ENCODE measurements at places on chromosomes 16 and 17. TPM values are rescaled to one million over a fixed set of nuclear protein-coding genes. Genes with fewer than 3 reads are reported as not detected.

REXO5 gene
- total RNA-seq: 9.5 TPM

B3GNT9 gene
- 1.9 TPM for total RNA-seq

RHBDF2 gene
- total RNA-seq: 119 TPM

TP53TG3B gene
- total RNA-seq: not detected

CCL7 gene
- not detected for total RNA-seq

KRT25 gene
- total RNA-seq: not detected

PIRT gene
- total RNA-seq: not detected

HELZ gene
- total RNA-seq: 98.6 TPM

MT1A gene
- 0.89 TPM for total RNA-seq

DNA sequence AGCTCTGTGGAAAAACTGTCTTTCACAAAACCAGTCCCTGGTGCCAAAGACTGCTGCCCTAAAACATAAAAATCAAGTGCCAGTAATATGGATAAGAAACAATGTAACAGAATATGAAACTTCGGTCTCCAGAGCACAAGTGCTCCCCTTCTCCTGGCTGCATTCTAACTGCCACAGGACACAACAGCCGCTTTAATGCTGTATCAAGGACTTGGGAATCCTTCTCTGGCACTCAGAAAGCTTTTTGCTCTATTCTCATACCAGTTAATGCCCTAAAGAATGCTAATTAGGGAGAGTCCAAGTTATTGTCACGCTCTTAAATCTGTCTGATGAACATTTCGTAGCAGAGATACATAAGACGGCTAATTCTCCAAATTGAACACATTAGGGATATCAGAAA, 90.9 kb downstream of the PARN start:
- no peak for DNase-seq
- no peaks in the 10 kb centered on the region for H3K4me1 ChIP-seq
- no peak overlapping the region for H3K27ac ChIP-seq
- peaks cover 12% of the 10 kb centered on the region for H3K36me3 ChIP-seq

GRCh38 chr17:5182597-5183409, 8.9 kb downstream of the ZNF594 start:
- no peak overlapping the region for H3K27ac ChIP-seq
- H3K36me3 ChIP-seq: peaks cover 15% of the 10 kb centered on the region
- no peak for DNase-seq
- H3K4me1 ChIP-seq: no peaks in the 10 kb centered on the region

- no peak overlapping the region for H3K27ac ChIP-seq
- H3K36me3 ChIP-seq: peaks cover 36% of the 10 kb centered on the region
- no peak overlapping the region for H3K4me3 ChIP-seq
- no peaks in the 10 kb centered on the region for H3K4me1 ChIP-seq
These were observed 71.2 kb downstream of the RNF213 start for GRCh38 chr17:80331820-80332219.

- no peak for DNase-seq
- H3K36me3 ChIP-seq: peaks cover 12% of the 10 kb centered on the region
- no peaks in the 10 kb centered on the region for H3K4me1 ChIP-seq
- H3K27me3 ChIP-seq: no peaks in the 10 kb centered on the region
These were observed 36.4 kb downstream of the SEC14L1 start for GRCh38 chr17:77177002-77177741.

- peaks cover 69% of the 10 kb centered on the region for H3K4me1 ChIP-seq
- H3K4me3 ChIP-seq: no peak overlapping the region
- H3K27ac ChIP-seq: peak overlapping the region; percentile 85
- no peaks in the 10 kb centered on the region for H3K27me3 ChIP-seq
- no peak for DNase-seq
These were observed 6.1 kb upstream of the SLFN5 start for GRCh38 chr17:35236821-35237220.

DNA sequence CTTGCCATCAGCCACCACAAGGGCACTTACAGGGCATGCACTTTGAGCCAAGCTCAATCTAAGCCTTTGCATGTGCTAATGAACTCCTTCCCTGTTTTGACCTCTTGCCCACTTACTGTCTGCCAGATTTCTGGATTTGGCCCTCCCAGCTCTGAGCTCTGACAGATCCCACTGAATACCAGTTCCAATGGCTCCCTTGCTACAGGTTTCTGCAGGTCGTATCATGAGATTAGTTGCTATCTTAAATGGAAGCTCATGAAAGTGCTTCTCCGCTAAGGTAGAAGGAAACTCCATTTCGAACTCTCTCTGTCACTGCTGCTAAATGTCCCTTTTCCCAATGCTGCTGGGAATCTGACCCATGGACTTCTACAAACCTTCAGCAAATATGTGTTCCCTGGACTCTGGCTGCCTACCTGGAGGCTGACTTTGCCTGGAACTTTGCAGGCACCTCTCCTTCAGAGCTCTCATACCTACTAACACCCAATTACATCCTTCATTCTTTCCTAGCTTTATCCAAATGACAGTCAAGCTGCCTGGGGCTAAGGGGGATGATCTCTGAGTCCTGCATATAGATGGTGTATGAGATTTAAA, 23.5 kb upstream of the TOB1 start:
- H3K27me3 ChIP-seq: no peaks in the 10 kb centered on the region
- H3K36me3 ChIP-seq: no peaks in the 10 kb centered on the region
- H3K4me3 ChIP-seq: no peak overlapping the region
- no peaks in the 10 kb centered on the region for H3K4me1 ChIP-seq

- no peaks in the 10 kb centered on the region for H3K36me3 ChIP-seq
- DNase-seq: no peak
- H3K27me3 ChIP-seq: no peaks in the 10 kb centered on the region
- peaks cover 7% of the 10 kb centered on the region for H3K4me1 ChIP-seq
- no peak overlapping the region for H3K4me3 ChIP-seq
- no peak overlapping the region for H3K27ac ChIP-seq
These were observed 13.2 kb downstream of the XYLT1 start for GRCh38 chr16:17457513-17457912.

DNA sequence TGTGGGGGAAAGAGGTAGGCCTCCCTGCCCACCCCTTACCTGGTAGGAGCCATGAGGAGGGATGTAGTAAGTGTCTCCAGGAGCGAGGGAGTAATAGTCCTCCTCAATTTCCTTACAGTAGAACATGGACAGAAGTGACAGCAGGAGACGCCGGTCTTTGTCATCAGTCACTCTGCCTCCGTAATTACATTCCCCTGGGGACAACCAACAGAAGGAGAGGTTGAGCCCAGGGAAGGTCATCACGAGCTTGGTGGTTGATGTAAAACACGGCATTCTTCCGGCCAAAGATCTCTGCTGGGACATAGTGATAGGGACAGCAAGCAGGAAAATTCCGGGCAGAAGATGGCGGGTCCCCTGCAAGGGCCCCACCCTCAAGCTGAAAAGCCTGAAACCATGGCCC, 47.9 kb downstream of the LYRM1 start:
- DNase-seq: no peak
- no peaks in the 10 kb centered on the region for H3K4me1 ChIP-seq
- no peak overlapping the region for H3K4me3 ChIP-seq
- no peaks in the 10 kb centered on the region for H3K36me3 ChIP-seq

GRCh38 chr17:47935961-47936360, 5.4 kb upstream of the PNPO start:
- no peak for DNase-seq
- H3K36me3 ChIP-seq: no peaks in the 10 kb centered on the region
- no peaks in the 10 kb centered on the region for H3K4me1 ChIP-seq
- H3K27me3 ChIP-seq: no peaks in the 10 kb centered on the region
- no peak overlapping the region for H3K4me3 ChIP-seq

GRCh38 chr17:78112518-78113471, 15.8 kb downstream of the TMC6 start:
- no peak overlapping the region for H3K4me3 ChIP-seq
- peaks cover 21% of the 10 kb centered on the region for H3K4me1 ChIP-seq
- DNase-seq: peak; percentile 68
- peaks cover 93% of the 10 kb centered on the region for H3K36me3 ChIP-seq
- peak overlapping the region; percentile 43 for H3K27ac ChIP-seq
- no peaks in the 10 kb centered on the region for H3K27me3 ChIP-seq

DNA sequence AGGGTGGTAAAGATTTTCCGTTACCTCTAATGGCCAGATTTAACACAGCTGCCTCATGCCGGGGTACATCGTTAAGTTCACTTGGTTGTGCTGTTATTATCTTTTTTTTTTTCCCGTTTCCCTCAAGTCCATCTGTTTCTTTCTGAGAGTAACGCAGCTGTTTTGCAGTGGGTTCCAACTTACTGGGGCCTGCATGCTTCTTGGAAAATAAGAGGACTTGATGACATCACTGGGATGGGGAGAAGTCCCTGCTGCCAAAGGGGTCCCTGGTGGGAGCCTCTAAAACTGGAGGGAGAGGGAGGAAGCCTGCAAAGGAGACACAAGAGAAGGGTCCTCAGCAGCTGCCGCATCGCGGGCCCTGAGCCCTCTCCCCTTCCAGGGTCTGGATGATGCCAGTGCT, 77.8 kb upstream of the NOL11 start:
- no peak overlapping the region for H3K4me3 ChIP-seq
- H3K4me1 ChIP-seq: no peaks in the 10 kb centered on the region
- H3K27ac ChIP-seq: no peak overlapping the region

GRCh38 chr16:12354296-12354833, 377.8 kb downstream of the SNX29 start:
- H3K27ac ChIP-seq: no peak overlapping the region
- H3K27me3 ChIP-seq: no peaks in the 10 kb centered on the region
- no peak for DNase-seq
- H3K36me3 ChIP-seq: peaks cover 14% of the 10 kb centered on the region

DNA sequence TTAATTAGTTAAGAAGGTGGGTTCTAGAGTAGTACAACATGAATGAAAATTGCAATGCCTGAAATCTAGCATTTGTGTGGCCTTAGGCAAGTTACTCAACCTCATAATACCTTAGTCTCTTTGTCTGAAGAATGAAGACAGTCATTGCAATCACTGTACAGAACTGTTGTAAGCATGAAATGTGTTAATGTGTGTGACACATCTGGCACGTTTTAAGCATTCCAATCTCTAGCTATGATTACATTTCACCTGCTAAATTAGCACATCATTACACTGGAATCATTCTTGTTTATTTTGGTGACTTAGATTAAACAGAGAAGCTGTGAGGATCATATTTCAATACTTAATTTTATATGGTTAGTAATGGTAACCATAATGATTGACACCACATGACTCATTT, 629.7 kb upstream of the KIF2B start:
- H3K36me3 ChIP-seq: no peaks in the 10 kb centered on the region
- no peaks in the 10 kb centered on the region for H3K27me3 ChIP-seq
- no peaks in the 10 kb centered on the region for H3K4me1 ChIP-seq
- no peak for DNase-seq
- no peak overlapping the region for H3K4me3 ChIP-seq

DNA sequence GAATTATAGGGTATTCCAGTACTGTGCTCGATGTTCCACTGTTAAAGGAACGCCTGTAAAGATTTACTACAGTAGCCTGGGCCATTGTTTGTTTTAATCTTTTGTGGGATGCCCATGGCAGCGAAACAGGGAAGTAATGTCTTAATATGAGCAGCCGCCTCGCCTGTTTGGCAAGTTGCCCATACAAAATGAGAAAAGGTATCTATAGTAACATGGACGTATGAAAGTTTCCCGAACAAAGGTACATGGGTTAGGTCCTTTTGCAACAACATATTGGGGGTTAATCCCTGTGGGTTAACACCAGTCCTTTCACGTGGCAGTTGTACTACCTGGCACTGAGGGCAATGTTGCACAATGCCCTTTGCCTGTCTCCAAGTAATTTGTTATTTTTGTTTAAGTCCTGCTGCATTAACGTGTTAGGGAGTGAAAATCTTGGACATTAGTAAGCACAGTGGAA, 21.1 kb upstream of the TMC5 start:
- H3K4me3 ChIP-seq: no peak overlapping the region
- no peak for DNase-seq
- H3K27ac ChIP-seq: no peak overlapping the region
- no peaks in the 10 kb centered on the region for H3K36me3 ChIP-seq
- no peaks in the 10 kb centered on the region for H3K4me1 ChIP-seq

- H3K27me3 ChIP-seq: no peaks in the 10 kb centered on the region
- no peak for DNase-seq
- H3K27ac ChIP-seq: no peak overlapping the region
- no peak overlapping the region for H3K4me3 ChIP-seq
These were observed 44.0 kb downstream of the PIGL start for GRCh38 chr17:16261049-16261448.

DNA sequence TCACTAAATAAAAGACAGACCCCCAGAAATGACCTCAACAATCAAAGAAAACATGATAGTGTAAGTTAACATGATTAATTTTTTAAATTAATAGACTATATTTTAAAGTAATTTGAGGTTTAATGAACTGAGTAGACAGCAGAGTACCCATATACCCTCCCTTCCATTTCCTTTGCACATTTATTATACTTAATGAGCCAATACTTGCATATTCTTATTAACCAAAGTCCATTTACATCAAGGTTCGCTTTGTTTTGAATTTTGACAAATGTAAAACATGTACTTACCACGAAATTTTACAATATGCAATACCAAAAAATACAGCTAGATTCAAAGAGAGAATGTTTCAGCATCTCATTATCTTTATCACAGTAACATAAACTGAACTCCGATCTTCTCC, 72.7 kb downstream of the KANSL1 start:
- no peak for DNase-seq
- no peaks in the 10 kb centered on the region for H3K27me3 ChIP-seq
- H3K36me3 ChIP-seq: no peaks in the 10 kb centered on the region
- H3K4me3 ChIP-seq: no peak overlapping the region
- H3K27ac ChIP-seq: no peak overlapping the region

DNA sequence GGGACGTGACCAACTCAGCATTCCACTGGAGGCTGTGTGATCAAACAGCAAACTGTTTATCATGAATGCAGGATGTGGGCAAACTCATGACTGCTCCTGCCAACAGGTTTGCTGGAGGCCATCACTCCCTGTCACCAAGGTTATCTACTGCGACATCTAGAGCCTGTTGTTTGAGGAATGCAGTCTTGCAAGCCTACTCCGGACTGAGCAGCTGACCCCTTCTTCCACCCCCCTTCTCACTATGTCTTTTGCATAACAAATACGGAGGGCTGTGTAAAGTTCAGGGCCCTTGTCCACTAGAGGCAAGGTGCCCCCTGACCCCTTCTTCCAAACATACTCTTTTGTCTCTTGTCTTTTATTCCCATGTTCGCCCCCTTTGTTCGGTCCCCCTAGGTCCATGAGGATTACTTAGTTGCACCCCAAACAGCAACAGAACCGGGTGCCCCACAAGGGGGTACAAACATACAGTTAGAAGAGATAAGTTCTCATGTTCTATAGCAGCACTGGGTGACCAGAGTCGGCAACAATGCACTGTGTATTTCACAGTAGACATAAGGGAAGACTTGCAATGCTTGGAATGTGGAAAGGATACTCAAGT, 28.7 kb downstream of the MEAK7 start:
- H3K27ac ChIP-seq: no peak overlapping the region
- H3K4me1 ChIP-seq: no peaks in the 10 kb centered on the region
- no peak for DNase-seq
- H3K36me3 ChIP-seq: no peaks in the 10 kb centered on the region
- H3K4me3 ChIP-seq: no peak overlapping the region
- H3K27me3 ChIP-seq: no peaks in the 10 kb centered on the region

DNA sequence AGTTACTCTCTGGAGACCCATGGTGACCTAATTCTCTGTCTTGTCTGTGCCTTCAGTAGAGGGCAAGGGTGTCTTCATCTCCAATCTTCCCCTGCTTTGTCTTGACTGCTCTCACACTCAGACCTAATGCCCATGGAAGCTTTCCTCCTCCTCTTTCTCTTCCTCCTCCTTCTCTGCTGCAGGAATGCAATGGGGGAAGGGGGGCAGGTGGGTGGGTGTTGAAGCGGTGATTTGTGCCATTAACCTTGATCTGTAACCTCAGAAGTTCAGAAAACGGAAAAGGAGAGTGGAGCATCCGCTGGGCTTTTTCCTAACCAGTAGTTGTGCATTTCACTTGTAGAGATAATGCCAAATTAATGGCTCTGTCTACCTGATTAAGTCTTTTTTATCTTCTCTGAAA, 172.3 kb upstream of the CDH11 start:
- no peaks in the 10 kb centered on the region for H3K36me3 ChIP-seq
- H3K4me1 ChIP-seq: no peaks in the 10 kb centered on the region
- no peak overlapping the region for H3K4me3 ChIP-seq
- no peak for DNase-seq
- no peaks in the 10 kb centered on the region for H3K27me3 ChIP-seq
